Activated naive CD4-positive, alpha-beta T cell treated with anti-CD3 and anti-CD28 coated beads for 36 hours (primary cell): ENCODE measurements at places on chromosomes 12 and 14.
A peak's percentile ranks its signal among the peaks of the same experiment; 100 is the strongest.

DNA sequence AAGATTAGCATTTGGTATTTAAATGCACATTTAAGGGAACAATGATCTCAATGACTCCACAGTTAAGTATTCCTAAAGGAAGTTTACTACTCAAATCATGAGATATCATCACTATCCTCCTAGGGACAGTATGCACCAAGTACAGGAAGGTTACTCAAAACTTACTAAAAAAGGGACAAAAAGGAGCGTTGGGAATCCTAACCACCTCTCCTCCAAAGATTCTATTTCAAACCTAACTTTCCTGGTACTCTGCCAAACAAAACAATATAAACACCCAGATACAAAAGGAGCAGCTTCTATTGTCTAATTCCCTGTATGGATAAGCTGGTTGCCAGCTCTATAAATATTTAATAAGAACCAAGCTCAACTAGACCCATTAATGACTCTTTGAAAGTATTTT is 377.7 kb downstream of the NUAK1 start:
- no peak for DNase-seq

DNA sequence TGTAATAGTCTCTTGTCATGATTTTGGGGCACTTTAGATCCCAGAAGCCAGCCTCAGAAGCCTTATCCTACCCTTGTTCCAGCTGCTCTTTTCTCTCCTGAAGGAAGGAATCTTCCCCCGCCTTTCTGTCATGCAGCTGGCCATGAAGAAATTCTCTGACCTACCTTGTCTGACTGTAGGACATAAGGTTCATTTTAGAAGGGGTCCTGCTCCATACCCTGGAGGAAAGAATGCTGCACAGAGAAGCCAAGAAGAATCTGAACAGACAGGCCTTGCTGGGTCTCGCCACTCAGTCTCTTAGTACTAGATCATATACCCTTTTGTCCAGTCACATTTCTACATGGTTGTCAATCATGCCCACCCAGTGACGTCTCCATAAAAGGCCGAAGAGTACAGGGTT is 6.2 kb upstream of the TMCC3 start:
- no peak for DNase-seq

DNA sequence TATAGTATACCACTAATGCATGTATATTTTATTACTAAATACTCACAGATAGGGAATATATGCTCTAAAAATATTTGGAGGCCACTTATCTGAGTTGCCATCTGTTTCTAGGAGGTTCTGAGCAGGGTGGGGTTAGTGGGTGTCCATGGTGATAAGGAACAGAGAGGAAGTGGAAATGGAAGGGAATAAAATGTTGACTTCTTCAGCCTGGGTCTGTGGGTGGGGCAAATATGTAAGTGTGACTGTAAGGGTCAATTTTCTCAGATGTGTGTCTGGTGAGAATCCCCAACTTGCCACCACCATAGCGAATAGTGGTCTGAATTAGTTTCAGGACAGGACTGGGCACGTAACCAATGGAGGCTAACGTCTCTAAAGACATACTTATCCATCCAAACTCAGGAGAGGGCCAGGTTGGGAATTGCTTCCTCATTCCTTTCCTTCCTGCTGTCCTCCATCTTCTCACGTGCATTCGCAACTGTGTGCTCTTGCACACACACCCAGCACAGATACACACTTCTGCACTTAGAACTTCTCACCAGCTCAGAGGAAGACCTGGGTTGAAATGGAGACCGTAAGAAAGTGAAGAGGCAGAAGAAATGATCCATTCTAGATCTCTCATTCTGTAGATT is 54.2 kb upstream of the GZMB start:
- no peak for DNase-seq

DNA sequence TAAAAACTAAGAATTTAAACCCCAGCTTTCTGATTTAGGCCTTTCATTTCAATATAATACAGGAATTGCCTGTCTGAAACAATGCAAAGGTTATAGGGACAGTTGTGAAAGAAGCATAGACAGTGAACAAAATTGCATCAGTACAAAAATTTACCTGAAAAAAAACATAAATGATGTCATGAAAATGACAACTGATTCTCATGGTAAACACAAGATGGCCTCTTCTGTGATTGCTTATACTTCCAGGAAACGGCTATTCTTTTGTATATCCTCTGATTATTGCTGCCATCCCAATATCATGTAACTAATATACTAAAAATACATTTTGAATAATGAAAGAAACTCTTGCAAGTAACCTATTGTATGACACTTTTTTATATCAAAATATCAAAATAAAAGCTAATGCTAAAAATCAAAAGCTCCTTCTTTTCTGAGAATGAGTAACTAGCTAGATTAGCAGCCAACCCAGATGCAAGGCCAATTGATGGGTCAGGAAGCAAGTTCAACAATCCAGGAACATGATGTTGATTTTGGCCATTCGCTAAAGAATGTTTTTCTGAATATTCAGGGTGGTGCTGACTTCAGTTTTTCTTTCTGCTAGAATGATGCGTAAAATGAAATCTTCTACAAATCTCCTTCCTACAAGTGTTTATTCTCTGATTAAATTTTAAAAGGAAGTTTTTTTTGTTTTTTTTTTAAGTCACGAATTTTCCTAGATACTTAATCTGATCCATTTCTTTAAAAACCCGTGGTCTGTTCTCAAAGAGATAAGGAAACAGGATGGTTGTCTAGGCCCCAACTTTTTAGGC is 83.6 kb downstream of the ALX1 start:
- DNase-seq: no peak

DNA sequence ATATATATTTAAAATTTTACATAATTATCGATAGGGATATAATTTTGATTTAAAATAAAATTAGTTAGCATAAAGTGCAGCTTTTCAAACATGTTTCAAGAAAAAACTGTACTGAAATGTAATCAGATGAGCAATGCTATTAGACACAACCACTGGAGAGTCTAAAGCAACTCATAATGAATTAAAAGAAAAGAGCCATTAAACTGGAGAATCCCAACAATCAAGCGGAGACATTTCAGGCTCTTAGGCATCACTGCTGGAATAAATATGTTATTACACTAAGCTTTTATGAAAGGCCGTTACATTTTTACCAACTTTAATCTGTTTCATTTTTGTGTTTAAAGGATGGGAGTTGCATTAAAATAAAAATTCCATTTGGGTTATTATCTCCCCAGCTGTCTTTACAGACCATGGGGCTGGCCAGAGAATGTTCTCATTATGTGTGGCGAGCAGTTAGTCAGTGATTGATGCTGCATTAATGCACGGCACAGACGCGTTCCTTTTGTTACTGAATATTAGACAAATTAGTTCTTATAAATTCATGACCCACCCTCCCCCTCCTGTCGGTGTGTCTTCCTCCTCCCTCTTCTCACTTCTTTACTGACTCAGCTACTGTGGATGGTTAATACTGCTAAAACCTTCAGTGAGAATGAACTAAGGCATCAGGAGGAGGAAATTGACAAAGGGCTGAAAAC is 156.8 kb downstream of the PDZRN4 start:
- no peak for DNase-seq

DNA sequence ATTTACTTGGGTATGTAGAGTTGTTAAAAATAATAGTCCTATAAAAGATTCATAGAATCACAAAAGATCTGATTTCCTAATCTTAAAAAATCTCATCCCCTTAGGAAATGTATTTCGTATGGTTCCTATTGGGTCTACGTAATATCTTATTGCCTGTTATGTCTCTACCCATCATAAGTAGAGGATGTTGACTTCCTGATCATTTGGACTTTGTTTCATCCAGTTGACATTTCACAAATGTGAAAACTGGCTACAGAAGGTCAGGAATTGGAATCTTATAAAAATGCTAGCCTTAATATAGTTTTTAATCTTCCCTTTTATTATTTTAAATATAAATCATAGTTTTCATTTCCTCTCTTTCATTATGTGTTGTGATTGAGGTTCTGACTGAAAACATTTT is 45.2 kb downstream of the TDP1 start:
- DNase-seq: no peak

- DNase-seq: no peak
Measured at GRCh38 chr12:101042211-101042610, 167.8 kb downstream of the SLC5A8 start.

DNA sequence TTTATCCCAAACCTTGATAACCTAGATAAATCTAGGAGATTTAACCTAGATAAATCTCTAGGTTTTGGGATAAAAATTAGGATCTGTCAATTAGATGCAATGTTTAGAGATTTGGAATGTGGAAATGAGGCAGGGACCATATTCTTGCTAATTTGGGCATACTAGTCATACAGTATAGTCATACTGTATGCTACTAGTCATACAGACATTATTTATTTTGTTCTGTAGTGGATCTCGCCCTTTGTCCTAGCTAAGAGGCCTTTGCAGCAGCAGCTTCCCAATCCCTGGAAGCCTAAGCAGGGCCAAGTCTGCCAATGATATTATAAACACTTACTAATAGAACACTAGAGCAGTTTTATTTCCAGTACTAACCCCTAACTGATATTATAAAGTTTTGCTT is 136.4 kb downstream of the CEP128 start:
- no peak for DNase-seq

GRCh38 chr14:97776890-97777558 is 979.8 kb downstream of the VRK1 start:
- no peak for DNase-seq

- DNase-seq: no peak
Measured at GRCh38 chr14:102848830-102849525, 71.7 kb downstream of the TRAF3 start.

DNA sequence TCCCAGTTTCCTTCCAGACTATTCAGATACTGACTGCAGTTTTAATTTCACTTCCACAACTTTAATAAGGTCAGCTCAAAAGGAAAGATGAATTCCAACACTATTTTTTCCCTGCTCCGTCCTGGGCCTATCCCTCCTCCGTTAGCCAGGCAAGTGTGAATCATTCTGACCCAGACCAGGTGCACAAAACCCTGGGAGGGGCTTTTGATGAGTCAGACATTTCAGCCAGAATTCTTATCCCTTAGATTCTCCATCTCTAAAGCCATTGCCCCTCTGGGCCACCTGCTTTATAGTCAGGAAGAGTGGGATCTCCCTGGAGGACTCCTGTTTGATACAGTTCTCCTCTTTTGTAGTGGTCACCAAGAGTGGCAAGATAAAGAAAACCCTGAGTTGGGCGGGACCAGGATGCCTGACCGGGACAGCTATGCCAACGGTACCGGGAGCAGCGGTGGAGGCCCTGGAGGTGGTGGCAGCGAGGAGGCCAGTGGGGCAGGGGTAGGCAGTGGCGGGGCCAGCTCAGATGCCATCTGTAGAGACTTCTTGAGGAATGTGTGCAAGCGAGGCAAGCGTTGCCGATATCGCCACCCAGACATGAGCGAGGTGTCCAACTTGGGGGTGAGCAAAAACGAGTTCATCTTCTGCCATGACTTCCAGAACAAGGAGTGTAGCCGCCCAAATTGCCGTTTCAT is 2.2 kb downstream of the ZC3H10 start:
- no peak for DNase-seq

DNA sequence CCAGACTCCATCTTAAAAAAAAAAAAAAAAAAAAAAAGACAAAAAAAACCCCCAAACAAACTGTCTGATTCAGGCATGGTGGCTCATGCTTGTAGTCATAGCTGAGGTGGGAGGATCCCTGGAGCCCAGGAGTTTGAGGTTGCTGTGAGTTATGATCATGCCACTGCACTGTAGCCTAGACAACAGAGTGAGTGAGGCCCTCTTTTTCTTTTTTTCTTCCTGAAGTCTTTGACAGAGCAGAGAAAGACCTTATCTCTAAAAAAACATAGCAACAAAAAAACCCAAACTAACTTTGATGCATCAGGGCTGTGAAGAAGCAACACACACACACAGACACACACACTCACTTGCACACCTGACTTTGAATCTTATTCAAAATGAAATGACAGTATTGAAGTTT is 7.7 kb upstream of the AMN1 start:
- peak; percentile 87 for DNase-seq

DNA sequence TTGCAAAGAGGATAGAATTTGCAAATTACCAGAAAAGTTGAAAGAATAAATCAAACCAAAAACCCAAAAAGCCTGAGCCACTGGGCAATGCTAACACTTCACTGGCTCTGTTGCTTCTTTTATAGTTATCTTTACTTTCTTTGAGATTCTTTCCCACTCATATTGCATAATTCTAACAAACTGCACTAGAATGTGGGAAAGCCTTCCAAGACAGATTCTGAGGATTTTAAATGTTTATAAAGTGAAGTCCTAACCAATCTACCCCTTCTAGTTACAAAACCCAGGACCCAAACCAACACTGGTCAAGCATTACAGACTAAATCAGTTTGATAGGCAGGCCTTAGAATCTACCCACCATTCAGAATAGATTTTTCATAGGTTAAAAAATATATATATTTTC is 150.9 kb downstream of the MED13L start:
- no peak for DNase-seq

- DNase-seq: no peak
Measured at GRCh38 chr14:48970943-48971342, 615.2 kb downstream of the RPS29 start.

DNA sequence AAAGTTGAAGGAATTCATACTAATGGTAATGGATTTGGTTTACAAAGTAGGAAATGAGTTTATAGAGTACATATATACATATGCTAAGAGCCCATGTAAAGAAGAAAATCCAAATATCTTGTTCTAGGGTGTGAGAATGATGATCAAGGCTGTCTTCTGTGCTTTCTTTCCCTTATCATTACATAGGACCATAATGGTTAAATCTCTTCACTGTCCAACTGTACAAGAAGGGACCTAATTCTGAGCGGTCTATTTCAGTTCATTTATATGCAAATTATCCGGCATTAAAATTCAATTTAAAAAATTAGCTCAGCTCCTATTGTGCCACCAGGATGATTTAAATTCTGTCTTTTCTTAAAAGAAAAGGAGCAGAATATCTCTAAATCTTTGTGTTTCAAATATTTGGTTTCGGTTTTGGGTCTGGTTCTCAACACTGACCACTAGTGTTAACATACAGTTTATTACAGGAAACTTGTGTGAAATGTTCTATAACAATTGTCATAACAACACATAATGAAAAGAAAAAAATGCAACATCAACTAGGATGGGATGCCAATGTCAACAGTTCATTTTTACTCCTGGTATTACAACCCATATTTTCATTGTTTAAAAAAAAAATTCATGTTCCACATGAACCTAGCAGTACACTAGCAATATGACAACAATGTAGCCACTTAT is 16.8 kb downstream of the OR4K1 start:
- DNase-seq: no peak

DNA sequence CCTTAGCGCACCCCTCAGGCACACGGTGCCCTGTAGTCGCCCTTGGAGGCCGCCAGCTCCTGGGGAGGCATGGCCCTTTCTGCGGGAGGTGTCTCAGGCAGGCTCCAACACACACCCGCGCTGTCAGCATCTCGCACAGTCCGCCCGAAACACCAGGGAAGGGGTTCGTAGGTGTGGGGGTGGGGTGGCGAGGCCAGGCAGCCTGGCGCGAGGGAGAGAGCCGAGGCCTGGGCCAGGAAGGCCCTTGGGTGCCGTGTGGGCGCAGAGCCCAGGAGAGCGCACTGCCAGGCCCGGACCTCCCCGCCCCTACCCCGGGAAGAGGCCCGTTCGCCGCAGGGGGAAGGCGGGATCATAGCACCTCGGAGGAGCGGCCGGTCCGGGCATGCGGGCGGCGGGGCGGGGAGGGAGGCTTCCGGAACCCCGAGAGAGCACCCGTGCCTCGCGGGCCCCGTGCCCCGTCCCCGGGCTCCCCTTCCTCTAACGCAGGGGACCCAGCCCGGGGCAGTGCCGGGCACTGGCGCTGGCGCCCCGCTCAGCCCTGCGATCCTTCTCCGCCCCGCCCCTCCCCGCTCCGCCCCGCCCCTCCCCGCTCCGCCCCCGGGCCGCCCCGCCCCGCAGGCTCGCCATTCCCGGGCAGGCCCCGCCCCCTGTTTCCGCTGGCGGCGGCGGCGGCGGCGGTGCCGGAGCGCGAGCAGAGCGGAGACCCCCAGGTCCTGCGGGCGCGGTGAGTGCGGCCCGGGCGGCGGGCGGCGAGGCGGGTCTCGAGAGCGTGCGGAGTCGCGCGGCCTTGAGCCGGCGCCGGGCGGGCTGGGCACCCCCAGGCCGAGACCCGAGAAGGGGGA is at the start of gene TSPAN9:
Gene TSPAN9 (plus strand): TSS at position 650 of the 842 bp plus-strand sequence. CDS start 123,815 bp downstream, outside the sequence.
- peak; percentile 56 for DNase-seq
